Stimulated activated CD4-positive, alpha-beta T cell treated with anti-CD3 and anti-CD28 coated beads, TNF-alpha, amount 100 ng/mL, for 24 hours (primary cell): ENCODE measurements at places on chromosomes 6 and 20.

DNA sequence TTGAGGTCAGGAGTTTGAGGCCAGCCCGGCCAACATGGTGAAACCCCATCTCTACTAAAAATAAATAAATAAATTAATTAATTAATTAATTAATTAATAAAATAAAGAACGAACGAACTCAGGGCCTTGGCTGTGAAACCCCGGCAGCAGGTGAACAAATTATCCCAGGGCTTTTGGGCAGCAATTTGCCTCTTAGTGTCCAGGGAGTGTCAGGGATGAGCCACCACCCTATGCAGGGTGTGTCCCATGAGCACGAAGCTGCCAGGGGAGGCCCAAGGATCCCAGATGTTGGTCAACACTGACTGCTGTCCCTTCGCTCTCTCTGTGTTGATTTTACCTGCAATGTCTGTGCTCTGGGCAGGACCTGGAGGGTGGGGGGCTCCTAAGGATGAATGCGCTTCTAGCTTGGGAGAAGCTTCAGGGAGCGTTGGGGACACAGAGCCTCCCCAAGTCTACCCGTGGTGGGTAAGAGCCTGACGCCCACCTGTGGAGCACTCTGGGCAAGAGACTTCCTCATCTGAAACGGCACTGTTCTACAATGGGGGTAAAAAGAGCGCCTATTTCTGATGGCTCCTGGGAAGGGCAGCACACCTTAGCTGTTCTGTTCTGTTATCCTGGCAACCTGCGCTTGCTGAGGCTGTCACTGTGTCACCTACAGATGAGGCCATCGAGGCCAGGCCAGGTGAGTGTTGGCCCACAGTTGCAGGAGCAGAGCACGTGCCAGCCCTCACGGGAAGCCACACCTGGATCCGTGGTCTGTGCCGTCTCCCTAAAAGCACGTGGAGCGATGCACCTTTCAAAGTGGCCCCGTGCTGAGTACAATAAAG is 125.5 kb upstream of the CDH4 start:
- DNase-seq = no peak

DNA sequence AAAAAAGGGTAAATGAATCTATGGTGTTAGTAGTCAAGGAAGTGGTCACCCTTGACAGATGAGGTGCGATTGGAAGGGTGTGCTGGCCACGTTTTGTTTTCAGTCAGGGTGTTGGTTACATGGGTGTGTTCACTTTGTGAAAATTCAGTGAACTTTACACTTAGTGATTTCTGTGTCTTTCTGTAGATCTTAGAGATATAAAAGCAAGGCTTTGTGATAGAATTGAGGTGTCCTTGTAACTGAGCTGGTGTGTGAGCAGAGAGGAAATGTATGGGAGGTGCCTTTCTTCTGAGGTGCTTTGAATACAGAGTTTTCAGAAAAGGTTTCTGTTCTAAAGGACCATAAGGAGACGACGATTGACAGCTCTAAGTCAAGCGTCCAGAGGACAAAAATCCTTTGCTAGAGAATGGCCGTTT is 90.5 kb downstream of the SAMD3 start:
- DNase-seq = no peak

GRCh38 chr20:3901028-3901705 is 12.0 kb downstream of the PANK2 start:
- DNase-seq = no peak

GRCh38 chr6:15387118-15387517 is 141.2 kb downstream of the JARID2 start:
- DNase-seq = no peak
